ENCODE measurements at places on chromosomes 12 and 14.

DNA sequence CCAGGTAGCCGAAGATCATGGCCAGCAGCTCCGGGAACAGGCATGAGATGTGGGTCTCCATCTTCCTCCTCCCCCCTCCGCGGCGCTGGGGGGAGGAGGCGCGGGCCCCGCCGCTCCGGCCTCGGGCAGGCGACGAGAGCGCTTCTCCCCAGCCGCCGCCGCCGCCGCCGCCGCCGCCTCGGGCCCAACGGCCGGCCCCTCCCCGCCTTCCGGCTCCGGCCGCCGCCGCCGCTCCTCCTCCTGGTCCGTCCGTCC is 448 bp downstream of the FBXL14 start:
- no peak for DNase-seq

- no peak for DNase-seq
Measured at GRCh38 chr12:50961708-50962107, 9.4 kb downstream of the HIGD1C start.

DNA sequence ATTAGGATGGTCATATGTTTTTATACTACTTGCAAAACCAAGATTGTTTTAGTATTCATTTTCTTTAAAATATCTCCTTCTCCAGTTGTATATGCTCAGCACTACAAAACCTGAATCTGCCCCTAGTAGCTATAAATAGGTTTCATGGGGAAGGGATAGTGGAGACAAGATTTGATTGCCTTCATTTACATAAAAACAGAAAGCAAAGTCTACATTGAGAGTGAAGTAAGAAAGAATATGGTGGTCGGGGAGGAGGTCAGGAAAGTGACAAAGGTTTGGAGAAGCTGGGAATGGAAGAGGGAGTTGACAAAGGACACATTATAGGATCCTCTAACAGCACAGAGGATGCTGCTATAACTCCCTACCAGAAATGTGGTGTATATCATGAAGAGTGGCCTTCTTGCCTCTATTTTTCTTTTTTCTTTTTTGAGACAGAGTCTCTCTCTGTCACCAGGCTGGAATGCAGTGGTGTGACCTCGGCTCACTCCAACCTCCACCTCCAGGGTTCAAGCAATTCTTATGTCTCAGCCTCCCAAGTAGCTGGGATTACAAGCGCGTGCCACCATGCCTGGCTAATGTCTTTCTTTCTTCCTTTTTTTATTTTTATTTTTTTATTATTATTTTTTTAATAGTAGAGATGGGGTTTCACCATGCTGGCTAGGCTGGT is 6.6 kb upstream of the LRP6 start:
- no peak for DNase-seq

GRCh38 chr12:70692681-70693288 is 55.6 kb upstream of the PTPRB start:
- no peak for DNase-seq

DNA sequence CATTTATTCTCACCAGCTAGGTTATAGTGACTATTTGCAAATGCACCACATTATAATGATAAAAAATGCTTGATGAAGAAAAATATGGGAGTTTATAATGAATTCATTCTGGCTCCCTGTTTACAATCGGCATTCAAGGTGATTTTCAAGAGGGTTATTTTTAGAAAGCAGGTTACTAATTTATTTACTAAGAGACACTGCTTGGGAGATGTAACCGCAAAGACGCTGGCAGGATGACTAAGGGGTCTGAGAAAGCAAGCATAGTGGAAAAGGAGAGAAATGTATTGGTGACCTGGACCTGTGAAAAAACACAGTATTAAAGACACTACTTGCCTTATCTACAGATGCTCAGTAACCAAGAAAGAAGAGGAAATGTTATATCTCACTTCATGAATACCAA is 13.3 kb upstream of the PITPNM2 start:
- DNase-seq, result no peak

- DNase-seq, result no peak
Measured at GRCh38 chr14:105322791-105323556, 8.4 kb downstream of the PACS2 start.

GRCh38 chr14:59852350-59852749 is 18.2 kb downstream of the RTN1 start:
- DNase-seq, result no peak

GRCh38 chr14:45270031-45270430 is 17.0 kb upstream of the MIS18BP1 start:
- DNase-seq, result no peak

GRCh38 chr12:2112401-2112800 is 59.6 kb downstream of the CACNA1C start:
- DNase-seq, result no peak

DNA sequence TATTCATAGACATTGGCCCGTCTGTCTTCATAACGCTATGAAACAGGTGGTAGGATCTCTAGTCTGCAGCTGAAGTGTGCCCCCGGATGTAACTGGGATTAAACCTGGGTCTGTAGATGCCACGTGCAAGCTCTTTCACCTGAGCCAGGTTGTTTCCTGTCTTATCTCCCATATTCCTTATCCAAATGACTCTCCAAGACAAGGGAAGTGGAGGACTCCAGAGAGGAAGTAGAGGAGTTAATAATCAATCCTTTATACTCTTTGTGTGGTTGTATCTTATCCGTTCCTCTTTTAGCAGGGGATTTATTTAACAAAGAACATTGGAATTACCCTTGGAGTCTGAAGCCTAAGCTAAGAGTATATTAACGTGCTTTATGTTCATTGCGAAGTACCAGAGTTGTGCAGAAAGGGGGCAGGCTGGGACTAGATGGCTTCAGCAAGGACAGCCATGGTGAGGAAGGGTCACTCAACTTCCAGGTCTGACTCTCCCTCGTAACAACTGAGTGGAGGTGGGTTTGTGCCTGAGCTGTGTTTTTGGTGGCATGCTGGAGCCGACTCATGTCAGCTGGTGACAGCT is 82.8 kb downstream of the RIN3 start:
- DNase-seq, result peak; percentile 33

- no peak for DNase-seq
Measured at GRCh38 chr14:87676814-87677437, 316.1 kb downstream of the GALC start.

- DNase-seq, result no peak
Measured at GRCh38 chr12:66195242-66195641, 6.2 kb downstream of the IRAK3 start.

- DNase-seq, result no peak
Measured at GRCh38 chr12:57131896-57132744, 3.8 kb downstream of the LRP1 start.

GRCh38 chr12:95790033-95790916 is at the start of gene NTN4:
Gene NTN4 (minus strand): TSS chr12:95790764. CDS start chr12:95790309, 455 bp downstream.
- DNase-seq, result peak; percentile 61

DNA sequence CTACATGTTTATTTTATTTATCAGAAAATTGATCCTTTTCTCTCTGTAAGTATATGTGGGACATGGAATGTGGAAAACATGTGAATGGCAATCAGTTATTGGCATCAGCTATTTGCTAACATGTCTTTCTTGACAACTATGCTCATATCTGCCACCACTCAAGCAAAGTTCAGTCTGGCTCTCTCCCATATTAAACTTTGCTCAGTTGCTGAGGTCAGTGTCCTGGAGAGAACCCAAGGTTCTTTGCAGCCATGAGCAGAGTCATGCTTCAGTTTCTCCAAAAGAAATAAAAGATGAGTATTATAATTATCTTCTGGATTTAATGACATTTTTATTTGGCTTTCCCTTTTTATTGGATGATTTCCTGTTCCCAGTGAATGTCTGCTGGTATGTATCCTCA is 42.6 kb downstream of the A2M start:
- DNase-seq, result no peak

GRCh38 chr12:89029961-89030360 is 322.3 kb downstream of the DUSP6 start:
- no peak for DNase-seq

GRCh38 chr12:113482334-113482733 is 10.7 kb upstream of the LHX5 start:
- no peak for DNase-seq

GRCh38 chr12:96297504-96297903 is 102.7 kb downstream of the CDK17 start:
- DNase-seq, result no peak

GRCh38 chr14:54722791-54723432 is 156.0 kb downstream of the SAMD4A start:
- no peak for DNase-seq

DNA sequence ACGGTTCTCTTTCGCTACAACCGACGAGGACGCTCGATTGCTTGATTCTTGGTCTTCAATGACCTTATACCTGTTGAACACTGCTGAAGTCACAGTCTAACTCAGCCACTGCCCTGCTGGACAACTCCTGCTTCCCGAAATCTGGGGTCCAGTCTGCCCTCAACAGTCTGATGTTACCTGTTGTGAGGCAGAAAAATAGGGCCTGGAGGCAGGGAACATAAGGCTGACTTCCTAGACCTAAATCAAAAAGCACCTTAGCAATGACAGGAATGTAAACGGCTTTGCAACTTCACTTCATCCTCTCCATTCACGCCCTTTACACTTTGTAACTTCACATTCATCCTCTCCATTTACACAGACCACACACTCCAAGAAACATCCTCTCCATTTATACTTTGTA is 597 bp upstream of the GLTP start:
- no peak for DNase-seq

DNA sequence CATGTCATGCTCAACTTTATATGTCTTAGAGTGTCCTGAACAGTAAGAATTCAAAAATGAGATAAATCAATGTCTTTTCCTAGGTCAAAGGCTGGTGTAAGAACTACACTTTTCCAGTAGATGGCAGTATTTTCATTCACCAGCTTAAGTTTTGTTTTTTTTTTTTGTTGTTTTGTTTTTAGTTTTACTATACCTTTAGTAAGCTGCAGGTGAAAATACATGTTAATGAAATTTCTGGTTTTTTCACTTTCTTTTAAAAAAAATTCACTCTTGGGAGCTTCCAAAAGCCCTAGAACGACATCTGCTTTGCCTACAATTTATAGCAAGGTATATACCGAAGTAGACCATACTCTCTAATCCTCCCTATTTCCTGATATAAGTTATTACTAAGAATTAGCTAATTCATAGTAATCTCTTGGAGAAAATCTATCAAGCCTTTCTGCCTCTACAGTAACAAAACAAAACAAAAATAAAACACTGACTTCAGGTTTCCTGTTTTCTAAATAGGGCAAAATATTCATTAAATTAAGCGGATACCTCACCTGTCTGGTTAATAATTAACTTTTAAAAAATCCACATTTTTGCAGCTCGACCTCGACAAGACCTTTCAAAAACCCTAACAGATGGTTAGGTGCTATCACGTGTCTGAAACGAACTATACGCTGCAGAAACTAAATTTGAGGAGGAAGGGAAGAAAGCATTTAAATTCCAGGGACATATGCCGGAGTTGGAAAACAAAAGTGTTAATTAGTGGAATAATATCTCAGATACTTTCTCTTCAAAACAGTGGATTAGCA is 2.7 kb upstream of the SAMD4A start:
- DNase-seq, result no peak

DNA sequence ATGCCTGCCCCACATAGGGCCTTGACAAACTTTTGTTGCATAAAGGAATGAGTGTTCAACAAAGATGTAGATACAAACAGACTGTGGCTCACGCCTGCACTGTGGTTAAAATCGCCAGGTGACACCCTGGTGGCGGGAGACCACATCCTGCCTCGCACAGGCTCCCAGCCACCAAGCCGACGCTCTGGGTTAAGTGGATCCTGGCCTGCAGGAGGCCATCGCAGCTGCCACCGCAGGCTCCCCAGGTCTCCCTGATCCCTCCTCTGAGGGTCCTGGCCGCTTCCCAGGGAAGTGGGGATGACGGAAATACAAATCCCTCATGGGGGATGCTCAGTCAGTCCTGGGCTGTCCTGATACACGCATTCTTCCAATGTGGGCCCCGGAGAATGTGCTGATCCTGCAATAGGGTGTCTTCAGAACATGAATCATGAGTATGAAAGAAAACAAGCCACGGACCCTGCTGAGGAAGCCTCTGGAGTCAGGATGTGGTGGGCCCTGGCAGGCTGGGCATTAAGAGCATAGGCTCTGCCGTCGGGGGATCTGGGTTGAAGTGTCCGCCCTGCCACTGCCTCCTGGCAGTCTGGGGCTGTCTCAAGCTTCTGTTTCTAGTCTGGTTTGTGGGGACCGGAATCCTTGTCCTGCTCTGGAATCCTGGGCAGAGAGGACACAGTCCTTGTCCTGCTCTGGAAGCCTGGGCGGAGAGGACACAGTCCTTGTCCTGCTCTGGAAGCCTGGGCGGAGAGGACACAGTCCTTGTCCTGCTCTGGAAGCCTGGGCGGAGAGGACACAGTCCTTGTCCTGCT is 53.5 kb upstream of the BEGAIN start:
- DNase-seq, result peak; percentile 84

GRCh38 chr12:112419297-112420133 is 768 bp downstream of the PTPN11 start:
- no peak for DNase-seq

Measured in activated CD8-positive, alpha-beta memory T cell treated with anti-CD3 and anti-CD28 coated beads, Interleukin-2, amount 50 U/mL, for 48 hours (primary cell).